ENCODE measurements at places on chromosomes 7 and 10.

GRCh38 chr10:88598055-88598454 lies 11.5 kb downstream of the LIPJ start:
- no peak for DNase-seq

DNA sequence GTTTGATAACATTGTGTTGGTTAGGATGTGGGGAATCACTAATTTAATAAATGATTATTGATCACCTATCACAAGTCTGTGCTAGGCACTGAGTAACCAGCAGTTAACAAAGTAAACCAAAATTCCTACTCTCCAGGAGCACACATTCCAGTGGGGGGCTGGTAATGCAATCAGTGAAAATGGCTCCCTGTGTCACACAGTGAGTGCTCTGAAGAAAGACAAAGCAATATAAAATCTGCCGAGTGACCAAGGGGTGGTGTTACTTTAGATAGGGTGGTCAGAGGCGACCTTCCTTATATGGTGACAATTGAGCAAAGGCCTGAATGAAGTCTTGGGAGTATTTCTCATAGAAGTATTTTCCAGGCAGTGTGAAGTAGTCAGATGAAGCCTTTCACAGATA lies 13.6 kb upstream of the SMC3 start:
- DNase-seq = no peak

GRCh38 chr10:69973678-69974077 lies 79.0 kb upstream of the MACROH2A2 start:
- no peak for DNase-seq

DNA sequence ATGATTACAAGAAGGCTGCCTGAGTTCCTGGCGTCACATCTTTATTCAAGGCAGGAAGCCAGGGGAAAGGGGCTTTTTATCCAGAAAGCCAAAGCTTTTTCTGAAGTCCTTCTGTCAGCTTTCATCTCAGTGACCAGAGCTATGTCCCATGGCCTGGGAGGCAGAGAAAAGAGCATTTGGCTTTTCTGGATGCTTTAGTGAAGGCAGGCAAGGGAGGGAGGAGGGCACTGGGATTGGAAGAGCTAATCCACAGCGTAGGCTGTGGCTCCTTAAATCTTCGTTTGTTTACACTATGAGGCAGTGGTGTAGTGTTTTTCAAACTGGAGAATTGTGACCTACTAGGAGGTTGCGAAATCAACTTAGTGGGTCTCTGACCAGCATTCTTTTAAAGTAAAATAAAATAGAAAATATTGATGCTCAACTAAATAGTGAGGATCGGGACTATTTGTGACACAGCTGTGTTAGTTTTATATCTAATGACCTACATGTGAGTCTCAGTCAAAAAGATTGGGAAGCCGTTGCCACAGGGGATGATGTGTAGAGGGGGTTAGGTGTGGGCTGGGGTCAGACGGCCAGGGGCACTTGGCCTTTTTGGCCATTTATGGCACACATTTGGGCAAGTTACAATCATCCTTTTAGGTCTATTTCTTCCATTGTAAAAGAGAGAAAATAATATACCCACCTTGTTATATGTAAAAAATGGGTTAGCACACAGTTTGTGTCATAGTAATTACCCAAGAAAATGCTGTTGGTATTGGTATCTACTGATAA lies 14.1 kb downstream of the CRYGN start:
- no peak for DNase-seq

DNA sequence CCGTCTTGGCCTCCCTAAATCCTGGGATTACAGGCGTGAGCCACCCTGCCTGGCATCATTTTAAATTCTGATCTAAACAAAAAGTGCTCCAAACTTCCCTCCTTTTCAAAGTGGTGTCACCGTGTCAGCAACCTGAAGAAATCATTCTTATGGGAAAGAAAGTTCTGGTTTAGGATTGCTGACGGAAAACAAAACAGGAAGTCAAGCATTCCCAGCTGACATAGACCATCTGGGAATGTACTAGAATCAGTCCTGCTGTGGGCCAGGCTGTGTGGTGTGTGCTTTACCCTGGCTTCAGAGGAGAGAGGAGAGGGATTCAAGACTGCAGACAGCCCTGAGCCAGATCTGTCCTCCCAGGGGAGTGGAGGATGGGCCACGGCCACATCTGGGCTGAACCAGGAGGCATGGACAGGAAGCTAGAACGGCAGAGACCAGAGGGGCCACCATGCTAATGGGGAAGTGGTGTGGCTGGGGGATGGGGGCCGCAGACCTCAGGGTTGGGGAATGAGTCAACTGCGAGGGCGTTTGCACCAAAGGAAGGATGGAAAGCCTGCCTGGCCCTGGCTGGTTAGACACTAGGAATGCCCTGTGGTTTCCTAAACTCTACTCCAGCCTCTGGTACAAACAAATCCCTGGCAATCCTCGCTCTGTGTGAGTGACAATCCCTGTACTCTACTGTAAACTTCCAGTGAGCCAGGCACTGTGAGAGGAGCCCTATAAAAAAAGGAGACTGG lies 16.7 kb upstream of the CLIP2 start:
- peak; percentile 77 for DNase-seq

DNA sequence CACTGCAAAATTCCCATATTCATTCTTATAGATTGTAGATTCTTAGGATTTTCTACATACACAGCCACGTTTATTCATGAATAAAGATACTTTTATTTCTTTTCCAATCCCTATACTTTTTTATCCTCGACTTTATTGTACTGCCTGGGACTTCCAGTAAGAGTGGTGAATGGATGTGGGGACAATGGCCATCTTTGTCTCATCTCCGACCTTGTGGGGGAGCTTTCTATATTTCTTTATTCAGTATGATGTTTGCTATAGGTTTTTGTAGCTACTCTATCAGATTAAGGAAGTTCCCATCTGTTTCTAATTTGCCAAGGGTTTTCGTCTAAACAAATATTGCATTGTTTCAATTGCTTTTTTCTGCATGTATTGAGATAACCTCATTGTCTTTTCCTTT lies 184.3 kb downstream of the FOXP2 start:
- DNase-seq = no peak

DNA sequence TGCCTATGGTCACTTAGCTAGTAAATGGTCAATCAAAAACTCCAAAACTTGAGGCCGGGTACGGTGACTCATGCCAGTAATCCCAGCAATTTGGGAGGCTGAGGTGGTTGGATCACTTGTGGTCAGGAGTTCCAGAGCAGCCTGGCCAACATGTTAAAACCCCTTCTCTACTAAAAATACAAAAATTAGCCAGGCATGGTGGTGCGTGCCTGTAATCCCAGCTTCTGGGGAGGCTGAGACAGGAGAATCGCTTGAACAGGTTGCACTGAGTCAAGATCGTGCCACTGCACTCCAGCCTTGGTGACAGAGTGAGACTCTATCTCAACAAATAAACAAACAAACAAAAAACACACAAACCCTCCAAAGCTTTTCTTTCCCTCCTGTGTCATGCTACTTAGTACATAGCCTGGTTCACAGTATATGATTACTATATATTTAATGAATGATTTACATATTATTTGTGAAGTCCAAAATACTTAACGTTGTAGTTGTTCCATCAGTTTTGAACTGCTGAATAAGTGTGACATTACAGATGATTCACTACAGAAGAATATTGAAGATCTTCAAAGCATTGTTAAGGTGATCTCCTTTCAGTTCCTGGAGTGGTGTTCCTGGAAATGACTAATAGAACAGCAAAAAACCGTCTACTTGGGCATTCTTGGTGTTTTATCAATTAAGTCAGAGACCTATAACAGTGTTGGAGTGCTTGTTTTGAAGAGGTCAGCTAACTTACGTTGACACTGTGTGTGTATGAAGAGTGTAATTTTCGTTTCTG lies 72.9 kb downstream of the ADK start:
- DNase-seq = peak; percentile 46

DNA sequence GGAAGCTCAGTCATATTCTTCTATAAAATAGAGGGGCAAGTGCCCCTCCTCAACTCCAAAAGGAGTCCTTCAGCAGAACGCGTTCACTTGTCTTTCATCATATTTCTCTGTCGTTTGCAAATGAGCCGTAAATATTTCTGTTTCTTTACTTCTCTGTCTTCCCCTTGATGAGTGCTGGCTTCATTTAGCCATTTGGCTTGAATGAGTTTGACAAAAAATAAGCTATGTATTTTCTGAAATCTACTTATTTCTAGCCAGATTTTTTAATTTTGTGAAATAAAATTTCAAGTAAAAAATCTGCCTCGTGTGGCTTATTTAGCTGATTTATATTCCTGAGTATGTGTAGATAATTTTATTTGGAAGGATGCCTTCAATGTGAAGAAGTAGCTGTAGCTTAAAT lies 170.8 kb upstream of the DGKB start:
- no peak for DNase-seq

DNA sequence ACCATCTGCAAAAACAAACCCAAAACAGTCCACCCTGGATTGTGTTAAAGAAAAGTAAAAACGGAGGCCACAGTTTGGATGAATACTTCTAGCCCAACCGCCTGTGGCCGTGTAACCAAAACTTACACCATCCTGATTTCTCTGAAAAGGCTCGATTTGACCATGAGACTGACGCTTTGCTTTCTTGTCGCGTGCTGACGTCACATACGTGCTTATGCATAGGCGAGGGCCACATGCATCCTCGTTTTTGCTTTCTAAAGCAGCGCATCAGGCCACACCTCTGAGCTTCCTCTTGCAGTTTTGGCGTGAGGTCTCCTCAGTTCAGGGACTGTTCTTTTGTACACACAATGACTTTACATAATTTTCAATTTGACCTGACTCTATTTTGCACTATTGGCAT lies 526.6 kb downstream of the GLRX3 start:
- no peak for DNase-seq

DNA sequence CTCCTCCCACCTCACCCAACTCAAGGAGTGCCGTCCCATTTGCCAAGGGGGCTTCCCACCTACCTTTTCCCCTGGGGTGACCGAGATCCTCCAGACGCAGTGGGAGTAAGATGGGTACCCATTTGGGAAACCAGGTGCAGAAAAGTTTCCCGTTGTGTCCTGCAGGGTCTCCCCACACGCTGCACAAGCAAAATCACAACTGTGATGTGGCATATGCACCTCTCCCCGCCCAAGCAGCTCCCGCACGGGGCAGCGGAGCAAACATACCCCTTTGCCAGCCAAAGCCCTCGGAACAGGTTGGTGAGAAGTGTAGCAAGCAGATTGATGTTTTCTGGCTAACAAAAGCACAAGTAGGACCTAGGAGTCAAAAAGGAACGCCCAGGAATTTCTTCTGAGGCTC lies 51.5 kb upstream of the OPALIN start:
- no peak for DNase-seq

DNA sequence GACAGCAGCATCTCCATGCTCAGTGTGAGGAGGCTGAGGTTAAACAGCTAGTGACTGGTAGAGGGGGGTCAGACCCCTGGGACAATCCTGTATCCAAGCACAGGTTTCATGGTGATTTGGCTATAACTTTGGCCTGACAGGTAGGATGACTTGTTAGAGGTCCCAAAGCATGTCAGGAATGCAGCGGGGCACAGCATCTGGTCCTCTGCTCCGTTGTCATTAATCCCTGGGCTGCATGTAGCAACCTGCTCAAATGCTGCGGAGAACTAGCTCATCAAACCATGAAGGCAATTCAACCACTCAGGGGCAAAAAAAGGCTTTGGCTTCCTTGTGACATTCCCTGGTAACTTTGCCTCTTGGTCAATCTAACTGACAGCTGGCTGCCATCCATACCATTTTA lies 26.8 kb downstream of the WNT2 start:
- no peak for DNase-seq

- no peak for DNase-seq
Measured at GRCh38 chr7:64905133-64905532, 2.1 kb downstream of the ZNF273 start.

DNA sequence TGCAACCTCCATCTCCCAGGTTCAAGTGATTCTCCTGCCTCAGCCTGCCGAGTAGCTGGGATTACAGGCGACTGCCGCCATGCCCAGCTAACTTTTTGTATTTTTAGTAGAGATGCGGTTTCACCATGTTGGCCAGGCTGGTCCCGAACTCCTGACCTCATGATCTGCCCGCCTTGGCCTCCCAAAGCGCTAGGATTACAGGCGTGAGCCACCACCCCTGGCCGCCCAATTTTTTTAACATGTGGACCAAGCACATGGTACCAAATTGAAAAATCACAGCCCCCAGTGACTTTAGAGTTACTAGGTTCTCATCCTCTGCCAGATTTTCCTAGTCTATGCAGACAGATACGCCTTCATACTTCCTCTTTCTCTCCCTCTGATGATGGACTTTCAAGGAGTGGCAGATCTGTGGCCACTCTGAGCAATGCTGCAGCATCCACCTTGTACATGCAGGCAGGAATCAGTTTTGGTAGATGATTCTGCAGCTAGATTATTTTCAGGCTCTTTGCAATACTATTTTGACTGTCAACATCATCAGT lies 34.0 kb upstream of the EZH2 start:
- no peak for DNase-seq

DNA sequence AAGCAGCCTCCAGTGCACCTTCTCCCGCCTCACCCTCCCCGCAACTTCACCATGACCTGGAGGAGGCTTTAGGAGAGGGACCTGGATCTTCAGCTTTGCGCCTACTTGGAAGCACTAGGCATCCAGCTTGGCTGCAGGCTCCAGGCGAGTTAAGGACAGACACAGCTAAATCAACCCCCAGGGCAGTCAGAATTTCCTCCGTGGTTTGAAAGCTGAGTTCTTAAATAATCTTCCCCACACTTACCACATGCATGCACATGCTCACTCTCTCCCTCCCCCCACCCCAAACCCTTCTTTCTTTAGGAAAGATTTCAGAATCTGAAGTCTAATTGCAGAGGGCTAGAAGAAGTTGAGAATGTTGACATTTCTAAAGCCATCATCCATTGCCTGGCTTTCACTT lies 36.7 kb upstream of the LRRC4 start:
- DNase-seq = no peak

Measured in HS-27A (cell line).